HuH-7.5 (cell line): ENCODE measurements at places on chromosomes 5 and 9.

DNA sequence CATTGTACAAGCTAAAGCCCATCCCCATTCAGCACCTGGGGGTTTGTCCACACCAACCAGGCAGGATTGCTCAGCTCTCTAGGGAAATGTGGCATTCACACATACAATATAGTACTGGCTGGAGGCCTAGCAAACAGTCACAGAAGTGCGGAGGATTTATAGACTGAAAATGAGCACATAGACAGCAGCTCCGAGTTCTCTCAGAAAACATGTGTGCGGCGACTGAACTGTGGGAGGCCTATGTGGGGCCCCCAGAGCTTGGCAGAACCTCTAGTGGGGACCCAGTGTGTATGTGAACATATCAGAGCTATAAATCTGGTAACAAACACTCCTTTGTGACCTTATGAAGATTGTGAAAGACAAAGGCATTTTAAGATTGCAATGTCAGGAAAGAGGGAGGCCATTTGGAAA, 431.1 kb downstream of the DTWD2 start:
- DNase-seq = no peak

- DNase-seq = no peak
Observed at GRCh38 chr9:20043035-20043434, 254.2 kb upstream of the SLC24A2 start.

DNA sequence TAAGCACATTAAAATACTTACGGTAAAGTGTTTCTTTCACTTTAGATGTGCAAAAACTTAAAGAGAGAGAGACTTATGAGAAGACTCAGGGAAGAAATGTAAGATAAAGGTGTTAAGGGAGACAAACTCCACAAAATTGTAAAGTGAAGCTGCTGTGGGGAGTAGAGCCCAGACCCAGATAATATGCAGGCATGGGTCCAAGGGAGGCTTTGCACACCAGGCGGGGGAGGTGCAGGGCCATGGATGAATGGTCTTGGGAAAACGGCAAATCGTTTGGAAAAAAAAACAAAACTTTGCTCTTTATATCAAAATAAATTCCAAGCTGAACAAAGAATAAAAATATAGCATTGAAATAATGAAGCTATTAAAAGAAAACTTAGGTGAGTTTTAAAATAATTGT, 9.1 kb downstream of the SYK start:
- DNase-seq = no peak

GRCh38 chr5:55853818-55854217, 2.7 kb downstream of the IL31RA start:
- no peak for DNase-seq

DNA sequence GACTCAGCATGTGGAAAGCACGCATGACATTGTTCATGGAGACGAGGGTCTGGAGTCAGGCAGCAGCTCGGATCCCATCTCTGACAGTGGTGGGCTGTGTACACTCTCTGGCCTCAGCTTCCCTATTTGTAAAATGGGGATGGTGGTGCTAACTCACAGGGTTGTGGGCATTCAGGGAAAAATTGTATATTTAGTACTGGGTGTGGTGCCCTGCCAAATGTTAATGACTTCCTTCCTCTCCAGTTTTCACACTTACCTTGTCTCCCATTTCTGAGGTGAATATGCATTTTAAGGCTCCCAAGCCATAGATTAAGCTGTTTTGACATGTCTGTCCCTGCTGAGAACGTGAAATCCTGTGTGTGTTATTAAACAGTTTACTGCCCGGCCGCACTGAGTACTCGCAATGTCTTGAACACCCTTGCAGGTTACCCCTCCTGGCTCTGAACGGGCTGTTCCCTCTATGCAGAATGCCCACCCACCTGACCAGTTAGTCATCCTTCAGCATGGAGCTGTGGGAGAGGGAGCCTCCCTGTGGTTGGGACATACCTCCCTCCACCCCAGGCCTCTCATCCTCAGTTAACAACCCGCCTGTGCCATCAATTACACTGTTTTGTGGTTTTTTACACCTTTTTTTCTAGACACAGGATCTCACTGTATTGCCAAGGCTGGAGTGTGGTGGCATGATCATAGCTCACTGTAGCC, 25.8 kb downstream of the TJP2 start:
- DNase-seq = no peak

- no peak for DNase-seq
Observed at GRCh38 chr5:108867656-108868055, 120.0 kb downstream of the FER start.

- no peak for DNase-seq
Observed at GRCh38 chr9:72150661-72151060, 1.4 kb downstream of the GDA start.

- DNase-seq = peak; percentile 70
Observed at GRCh38 chr9:72858089-72858912, 94.6 kb downstream of the ALDH1A1 start.

- DNase-seq = no peak
Observed at GRCh38 chr5:133526368-133526767, 86.0 kb downstream of the FSTL4 start.

GRCh38 chr9:129258823-129259301, 80.8 kb upstream of the IER5L start:
- no peak for DNase-seq

GRCh38 chr9:94853887-94854286, 127.4 kb downstream of the AOPEP start:
- no peak for DNase-seq

DNA sequence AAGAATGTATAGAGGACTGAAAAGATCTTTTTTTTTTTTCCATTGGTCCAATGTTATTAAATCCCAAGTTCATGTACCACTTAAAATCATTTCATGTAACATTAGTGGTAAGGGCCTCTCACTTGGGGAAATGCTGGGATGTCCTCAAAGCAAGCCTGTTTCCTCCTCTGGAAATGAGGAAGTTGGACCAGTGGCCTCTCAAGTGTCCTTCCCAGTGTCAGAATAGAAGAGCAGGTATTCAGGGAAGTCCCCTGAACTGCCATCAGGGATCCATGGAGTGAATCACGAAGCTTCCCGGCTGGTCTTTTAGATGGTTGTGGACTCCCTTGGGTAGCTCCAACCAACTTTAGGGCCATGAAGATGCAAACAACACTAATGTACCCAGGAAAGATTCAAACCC, 55.2 kb upstream of the AFAP1L1 start:
- no peak for DNase-seq

DNA sequence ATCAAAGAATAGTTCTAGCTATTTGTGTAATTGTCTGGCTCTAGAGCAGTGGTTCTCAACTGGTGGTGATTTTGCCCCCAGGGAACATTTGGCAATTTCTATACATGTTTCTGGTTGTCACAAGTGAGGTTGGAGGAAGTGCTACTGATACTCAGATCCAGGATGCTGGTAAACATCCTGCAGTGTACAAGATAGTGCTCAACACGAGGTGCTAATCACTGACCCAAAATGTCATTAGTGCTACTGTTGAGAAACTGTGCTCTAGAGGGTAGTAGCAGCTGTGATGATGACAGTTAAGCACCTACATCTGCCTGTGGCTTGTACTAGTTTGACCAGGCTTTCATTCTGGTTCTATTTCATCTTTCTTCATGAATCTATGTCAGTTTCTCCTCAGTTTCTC, 22.1 kb downstream of the LRRC19 start:
- DNase-seq = no peak

DNA sequence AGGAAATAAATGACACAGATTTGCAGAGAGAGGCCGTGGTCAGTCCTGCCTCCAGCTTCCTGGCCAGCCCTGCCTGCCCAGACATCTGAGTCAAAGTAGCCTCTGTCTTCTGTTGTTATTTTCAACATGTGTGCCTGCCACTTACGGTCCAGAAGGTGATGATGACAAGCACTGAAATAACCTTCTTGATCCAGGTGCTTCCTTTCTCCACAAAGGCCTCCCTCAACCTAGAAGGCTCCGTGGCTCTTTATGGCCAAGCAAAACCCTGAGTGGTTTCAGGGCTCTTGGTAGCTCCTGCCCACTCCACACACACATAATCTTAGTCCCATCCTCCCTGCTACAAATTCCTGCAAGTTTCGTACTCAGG, 34.1 kb upstream of the SLC6A19 start:
- no peak for DNase-seq

GRCh38 chr5:134140530-134141201, 26.2 kb downstream of the TCF7 start:
- DNase-seq = peak; percentile 59

DNA sequence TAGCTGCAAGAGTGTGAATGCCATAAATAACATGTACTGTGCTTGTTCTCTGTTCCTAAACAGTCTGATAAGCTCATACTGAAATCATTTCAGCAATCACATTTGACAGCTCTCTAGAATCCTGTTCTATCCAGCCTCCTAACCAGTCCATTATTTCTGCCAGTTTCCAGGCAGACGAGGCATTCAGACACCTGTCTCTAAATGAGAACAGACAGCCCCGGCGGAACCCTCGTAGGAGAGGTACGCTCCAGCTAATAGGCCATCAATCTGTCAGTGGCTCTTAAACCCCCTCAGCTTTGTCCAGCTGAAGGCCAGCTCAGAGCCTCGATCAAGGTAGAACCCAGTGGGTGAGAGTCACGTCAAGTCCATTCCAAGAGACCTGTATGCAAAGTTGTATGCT, 272.3 kb downstream of the GLIS3 start:
- DNase-seq = no peak

- DNase-seq = no peak
Observed at GRCh38 chr5:111061618-111062017, 9.9 kb upstream of the TSLP start.

DNA sequence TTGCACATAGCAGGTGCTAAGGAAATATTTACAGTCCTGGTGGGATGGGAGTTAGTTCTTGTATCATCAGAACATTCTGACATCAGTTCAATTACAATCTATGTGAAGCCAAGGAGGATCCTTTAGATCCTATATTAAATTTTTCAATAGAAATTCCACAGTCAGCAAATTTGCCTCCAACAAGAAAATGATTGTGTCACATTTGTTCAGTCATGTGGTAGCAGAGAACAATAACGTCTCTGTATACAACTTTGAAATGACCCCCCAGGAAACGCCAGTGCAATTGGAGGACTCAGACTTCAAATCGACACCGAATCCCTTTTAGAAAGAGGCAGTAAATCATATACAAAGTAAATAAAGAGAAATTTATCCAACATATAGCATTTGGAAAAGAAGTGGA, 392.1 kb downstream of the DTWD2 start:
- DNase-seq = no peak

DNA sequence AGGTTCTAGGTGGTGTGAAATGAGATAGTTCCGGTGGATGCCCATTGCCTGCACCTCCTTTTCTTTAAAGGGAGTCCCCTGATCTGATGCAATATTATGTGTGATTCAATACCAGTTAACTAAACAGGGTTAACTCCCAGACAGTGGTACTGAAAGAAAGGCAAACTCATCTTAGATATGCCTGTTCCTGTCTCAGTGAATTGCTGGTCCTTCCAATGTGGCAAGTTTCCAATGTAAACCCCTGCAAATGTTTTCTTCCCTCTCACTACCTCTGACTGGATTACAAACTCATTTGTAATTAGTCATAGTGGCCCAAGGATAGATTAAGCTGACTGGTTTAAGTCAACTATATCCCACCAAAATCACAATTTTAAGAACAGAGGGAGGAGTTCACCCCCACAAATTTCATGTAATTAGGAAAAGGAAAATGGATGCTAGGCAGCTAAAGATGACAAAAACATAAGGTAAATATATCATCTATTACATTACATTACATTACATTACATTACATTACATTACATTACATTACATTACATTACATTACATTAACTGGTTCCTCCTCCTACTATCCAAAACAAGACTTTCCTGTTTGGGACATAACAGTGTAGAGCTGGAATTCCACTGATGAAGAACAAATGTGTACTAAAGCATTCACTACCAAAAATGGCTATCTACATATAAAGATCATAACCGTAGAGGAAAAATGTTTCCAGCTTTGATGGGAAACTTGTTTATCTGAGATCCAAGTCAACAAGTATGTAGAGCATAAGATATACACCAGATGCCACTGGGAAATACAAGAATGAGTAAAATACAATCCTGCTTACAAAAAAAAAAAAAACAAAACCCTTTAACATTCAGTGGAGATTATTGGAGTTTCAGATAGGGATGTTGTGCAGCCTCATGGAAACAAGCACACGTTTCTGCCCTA, 121.5 kb upstream of the SNX2 start:
- peak; percentile 4 for DNase-seq

DNA sequence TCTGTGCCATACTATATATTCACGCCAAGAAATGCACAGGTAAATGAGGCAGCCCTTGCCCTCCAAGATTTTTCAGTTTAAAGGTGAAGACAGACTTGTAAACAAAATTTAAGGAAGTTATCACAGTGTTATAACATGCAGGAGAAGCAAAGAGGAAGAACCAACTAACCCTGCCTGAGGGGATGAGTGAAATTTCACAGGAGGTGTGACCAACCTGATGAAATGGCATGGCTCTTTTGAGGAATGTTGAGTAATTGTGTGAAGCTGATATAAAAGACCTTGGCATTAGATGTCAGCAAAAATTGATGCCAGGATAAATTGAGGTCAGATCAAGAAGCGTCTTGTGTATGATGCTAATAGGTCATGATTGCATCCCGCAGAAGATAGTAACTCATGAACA, 86.5 kb downstream of the HCN1 start:
- DNase-seq = no peak

DNA sequence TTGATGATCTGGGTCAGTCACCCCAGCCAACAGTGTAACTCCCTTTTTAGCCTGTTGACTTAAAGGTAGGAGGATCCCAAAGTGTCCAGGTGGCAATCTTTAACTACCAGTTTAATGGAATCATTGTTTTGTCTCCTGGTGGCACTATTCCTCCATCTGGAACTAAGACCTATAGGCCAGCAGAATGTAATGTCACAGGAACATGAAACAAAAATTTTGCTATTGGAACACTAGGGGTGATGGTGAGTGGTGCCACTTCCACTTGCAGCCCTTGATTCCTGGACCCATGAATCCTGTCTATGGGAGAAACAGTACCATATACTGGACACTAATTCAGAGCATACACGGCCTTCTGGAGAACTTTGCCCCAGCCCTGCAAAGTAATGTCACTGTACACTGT, 219.5 kb upstream of the RASA1 start:
- no peak for DNase-seq

GRCh38 chr5:77636641-77637169, 1.8 kb downstream of the OTP start:
- DNase-seq = no peak

DNA sequence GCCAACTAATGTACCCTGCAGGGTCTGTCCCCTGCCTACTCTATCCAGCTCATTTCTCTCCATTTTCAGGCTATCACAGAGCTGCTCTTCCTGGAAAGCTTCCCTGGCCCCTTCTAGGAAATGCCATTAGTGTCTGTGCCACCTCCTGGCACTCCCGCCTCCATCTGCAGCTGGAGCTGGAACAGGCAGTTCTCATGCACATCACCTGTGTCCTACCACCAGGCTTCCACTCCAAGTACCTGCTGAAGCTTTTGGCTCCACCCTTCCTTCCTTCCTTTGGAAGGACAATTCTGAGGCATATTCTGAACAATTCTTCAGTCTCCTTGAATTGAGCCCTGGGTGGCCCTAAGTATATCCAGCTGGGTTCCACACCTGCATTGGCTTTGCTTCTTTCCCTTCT, 156.2 kb upstream of the ZNF618 start:
- no peak for DNase-seq

- no peak for DNase-seq
Observed at GRCh38 chr5:103264508-103264907, 5.9 kb downstream of the MACIR start.

- DNase-seq = no peak
Observed at GRCh38 chr5:90390928-90391327, 18.6 kb downstream of the CETN3 start.
